EL (cell line): ENCODE measurements at places on chromosomes 1 and 21.

- no peak for DNase-seq
These were observed 59.5 kb downstream of the KLHDC7A start for GRCh38 chr1:18540136-18540765.

DNA sequence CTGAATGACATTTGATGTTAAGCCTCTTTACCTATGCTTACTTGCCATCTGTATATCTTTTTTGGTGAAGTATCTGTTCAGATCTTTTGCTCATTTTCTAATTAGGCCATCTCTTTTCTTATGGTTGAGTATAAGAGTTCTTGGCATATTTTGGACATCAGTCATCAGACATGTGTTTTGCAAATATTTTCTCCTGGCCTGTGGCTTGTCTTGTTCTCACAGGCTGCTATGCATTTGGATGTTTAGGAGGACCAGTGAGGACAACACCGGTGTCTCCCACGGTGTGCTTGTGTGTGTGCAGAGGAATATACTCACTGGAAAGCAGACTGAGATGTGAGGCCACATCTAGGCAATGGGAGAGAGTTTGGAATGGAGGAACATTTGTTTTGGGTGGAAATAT lies 87.1 kb upstream of the LYST start:
- DNase-seq, result peak; percentile 88

GRCh38 chr1:63935553-63935952 lies 161.7 kb downstream of the ROR1 start:
- no peak for DNase-seq

DNA sequence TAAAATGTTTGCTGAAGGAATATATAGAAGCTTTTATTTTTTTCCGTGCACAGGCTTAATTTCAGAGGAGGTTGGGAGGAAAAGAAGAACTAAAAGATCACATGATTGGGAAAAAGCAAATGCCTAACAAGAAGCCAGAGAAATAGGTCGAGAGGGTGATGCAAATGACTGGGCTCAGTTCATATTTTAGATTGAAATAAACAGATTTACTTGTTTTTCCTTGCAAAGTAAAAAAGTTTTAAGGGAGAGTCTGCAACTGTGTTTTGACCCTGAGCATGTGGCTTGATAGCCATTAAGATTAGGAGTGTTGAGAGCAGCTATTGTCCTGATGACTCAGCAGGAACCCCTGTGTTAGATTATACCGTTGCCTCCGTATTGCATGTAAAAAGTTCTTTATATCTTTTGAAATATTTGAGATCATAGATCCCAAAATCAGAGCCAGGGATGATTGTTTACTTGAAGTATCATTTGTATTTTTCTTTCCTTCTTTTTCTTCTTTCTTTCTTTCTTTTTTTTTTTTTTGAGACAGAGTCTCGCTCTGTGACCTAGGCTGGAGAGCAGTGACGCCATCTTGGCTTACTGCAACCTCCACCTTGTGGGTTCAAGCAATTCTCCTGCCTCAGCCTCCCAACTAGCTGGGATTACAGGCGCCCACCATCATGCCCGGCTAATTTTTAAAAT lies 20.2 kb downstream of the CLIC4 start:
- peak; percentile 63 for DNase-seq

GRCh38 chr1:59409549-59409948 lies 112.7 kb downstream of the FGGY start:
- no peak for DNase-seq

- no peak for DNase-seq
These were observed 56.8 kb downstream of the GLIS1 start for GRCh38 chr1:53681977-53682685.

DNA sequence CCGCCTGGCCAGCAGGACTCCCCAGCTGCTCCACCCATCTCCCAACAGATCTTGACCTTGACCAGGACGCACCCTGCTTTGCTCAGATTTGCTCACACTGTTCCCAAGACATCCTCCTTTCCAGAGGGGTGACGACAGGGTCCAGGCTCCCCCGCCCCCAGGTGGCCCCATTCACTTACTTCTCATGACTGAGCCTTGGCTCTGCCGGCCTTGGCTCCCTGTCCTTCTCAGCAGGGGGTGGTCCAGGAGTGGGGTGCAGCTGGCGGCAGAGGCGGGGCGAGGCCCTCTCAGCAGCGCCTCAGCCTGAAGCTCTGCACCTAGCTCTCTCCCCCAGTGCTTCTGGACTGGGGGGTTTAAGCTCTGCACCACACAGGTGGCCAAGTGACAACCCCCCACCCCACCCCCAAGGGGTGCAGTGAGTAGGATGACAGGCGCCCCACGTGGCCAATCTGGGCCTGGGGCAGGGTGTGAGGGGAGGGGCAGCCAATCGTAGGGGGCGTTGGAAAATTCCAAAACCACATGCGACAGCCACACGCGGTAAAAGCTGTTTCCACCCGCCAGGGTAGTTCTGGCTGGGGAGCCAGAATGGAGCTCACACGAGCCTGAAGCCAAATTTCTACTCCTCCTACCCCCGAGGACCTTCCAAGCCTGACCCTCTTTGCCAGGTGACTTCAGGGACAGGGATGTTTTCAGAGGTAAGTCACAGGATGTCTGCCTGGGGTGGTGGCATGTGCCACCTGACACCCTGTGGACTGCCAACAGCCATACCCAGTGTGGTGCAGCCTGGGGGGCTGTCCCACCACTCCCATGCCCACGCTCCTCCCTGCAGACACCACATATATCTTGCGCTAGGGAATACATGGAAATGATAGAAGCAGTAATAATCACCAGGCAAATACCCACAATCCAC lies 5.6 kb downstream of the RORC start:
- DNase-seq, result no peak

GRCh38 chr1:173360487-173361063 lies 116.6 kb upstream of the PRDX6 start:
- no peak for DNase-seq

GRCh38 chr1:155277902-155278688 lies 832 bp downstream of the HCN3 start:
- DNase-seq, result peak; percentile 30

DNA sequence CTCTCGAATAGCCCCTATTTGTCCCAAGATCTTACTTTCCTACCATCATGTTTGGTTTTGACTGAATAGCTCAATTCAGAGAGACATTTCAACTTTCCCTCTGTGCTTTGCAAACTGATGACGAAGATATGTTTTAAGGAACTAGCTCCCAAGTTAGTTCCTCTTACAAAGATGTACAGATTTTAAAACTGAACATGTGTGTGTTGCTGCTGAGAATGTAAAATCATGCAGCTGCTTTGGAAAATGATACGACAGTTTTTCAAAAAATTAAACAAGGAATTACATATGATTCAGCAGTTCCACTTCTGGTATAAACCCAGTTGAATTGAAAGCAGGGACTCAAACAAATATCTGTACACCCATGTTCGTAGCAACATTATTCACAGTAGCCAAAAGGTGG lies 33.6 kb downstream of the KIF26B start:
- DNase-seq, result no peak

DNA sequence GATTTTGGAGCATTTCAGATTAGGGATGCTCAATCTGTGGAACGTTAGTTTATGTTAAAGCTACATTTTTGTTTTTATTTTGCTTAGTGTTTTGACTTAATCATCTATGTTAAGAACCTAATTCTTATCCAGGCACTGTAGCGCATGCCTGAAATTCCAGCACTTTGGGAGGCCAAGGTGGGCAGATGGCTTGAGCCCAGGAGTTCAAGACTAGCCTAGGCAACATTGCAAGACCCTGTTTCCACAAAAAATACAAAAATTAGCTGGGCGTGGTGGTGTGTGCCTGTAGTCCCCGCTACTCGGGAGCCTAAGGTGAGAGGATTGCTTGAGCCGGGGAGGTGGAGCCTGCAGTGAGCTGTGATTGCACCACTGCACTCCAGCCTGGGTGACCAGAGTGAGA lies 23.4 kb downstream of the FNBP1L start:
- no peak for DNase-seq

GRCh38 chr1:61301824-61302657 lies 219.7 kb downstream of the NFIA start:
- peak; percentile 35 for DNase-seq

DNA sequence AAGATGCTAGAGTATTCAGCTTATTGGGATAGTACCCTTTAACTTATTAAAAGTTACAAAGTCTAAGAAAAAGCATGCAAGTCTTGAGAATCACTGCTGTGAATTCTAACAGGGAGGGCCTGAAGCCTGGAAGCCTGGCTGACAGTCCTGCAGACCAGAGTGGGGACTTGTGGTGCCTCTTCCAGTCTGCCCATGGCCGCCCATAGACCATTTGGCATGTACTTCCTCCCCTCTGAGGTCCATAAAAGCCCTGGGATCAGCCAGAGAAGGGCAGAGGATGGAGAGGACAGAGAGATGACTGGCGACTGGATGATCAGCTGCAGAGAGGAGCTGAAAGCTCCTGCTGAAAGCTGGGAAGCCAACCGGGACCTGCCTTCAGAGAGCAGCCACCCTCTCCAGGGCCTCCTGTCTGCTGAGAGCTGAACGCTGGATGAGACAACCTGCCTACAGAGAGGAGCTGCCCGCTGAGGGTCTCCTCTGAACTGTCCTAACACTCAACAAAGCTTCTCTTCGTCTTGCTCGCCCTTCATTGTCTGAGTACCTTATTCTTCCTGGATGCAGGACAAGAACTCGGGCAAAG lies 12.5 kb upstream of the SLC1A7 start:
- no peak for DNase-seq

DNA sequence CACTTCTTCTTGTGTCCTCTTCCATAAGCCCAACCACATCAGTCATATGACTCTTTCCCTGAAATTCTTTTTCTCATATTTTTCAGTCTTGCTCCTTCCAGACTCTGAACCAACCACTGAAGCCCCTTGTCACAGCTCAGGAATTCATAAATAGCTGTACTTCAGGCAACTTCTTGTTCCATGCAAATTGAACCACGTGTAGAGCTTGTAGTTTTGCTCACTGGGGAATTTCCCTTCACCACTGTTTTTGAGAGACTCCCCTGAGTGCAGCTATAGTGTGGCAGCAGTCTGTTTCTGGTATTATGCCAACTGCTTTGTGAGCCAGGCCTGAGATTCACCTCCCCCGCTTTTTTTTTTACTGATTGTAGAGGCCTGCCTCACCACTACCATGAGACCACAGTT lies 150.3 kb upstream of the SPAG17 start:
- peak; percentile 82 for DNase-seq

- DNase-seq, result no peak
These were observed 52.0 kb upstream of the KCNA3 start for GRCh38 chr1:110726755-110727154.

GRCh38 chr1:208438112-208438699 lies 194.0 kb upstream of the PLXNA2 start:
- DNase-seq, result no peak

DNA sequence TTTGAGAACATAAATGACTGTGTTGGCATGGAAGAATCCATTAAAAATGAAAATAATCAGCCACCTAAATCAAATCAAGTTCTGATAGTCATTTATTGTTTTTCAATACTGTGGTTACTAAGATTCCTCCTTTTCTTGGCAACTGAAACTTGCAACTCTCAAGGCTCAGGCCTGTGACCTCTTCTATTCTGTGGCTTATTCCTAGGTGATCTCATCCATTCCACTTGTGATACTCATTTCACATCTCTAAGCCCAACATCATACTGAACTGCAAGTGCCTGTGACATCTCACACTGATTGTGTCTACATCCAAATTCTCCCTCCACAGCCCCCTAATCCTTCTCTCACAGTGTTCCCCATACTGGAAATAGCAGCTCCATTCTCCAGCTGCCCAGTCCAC lies 4.8 kb upstream of the ST6GALNAC5 start:
- DNase-seq, result peak; percentile 92

DNA sequence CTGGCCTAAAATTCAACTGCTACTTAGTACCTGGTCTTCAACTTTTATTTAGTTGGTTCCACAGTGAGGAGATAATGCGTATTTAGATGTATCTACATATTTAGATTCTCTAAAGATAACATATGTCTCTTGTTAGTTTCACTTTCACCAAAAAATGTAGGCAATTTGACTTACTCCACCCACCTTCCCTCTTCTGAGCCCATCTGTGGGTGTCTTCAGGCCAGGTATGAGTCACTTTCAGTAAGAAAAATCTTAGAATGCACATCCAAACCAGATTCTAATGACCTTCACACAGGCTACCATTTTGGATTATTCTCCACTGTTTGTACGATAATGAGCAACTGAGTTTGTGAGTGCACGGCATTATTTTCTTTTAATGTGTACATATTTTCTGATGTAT lies 501.7 kb downstream of the NEGR1 start:
- peak; percentile 29 for DNase-seq

DNA sequence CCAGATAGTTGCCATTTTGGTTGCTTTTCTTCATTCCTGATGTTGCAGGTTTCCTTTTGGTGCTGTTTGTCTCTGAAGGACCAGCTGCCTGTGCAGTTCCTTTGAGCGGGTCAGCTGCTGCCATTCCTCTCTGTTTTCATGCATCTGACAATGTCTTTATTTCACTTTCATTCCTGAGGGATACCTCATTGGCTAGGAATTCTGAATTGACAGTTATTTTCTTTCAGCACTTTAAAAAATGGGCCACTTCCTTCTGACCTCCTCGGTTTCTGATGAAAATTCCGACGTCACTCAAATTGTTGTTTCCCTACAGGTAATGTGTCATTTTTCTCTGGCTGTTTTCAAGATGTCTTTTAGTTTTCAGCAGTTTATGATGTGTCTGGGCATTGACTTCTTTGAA lies 24.8 kb downstream of the CCSAP start:
- peak; percentile 54 for DNase-seq

DNA sequence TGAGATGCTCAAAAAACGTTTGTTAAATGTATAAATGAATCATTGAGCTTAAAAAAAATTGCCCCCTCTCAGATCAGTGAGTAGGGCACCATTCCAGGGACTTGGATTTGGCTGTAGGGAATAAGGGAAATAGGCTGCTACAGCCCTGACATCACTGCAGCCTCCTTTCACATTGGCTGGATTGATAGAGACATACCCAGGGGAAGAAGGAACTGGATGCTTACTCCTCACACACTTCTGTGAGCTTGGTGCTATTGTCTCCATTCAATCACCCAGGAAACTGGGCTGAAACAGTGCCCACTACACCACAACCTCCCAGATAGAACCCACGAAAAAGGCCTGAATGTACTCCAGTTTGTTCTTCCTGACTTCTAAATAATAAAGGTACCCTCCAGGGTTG lies 87.2 kb downstream of the TGFBR3 start:
- no peak for DNase-seq

DNA sequence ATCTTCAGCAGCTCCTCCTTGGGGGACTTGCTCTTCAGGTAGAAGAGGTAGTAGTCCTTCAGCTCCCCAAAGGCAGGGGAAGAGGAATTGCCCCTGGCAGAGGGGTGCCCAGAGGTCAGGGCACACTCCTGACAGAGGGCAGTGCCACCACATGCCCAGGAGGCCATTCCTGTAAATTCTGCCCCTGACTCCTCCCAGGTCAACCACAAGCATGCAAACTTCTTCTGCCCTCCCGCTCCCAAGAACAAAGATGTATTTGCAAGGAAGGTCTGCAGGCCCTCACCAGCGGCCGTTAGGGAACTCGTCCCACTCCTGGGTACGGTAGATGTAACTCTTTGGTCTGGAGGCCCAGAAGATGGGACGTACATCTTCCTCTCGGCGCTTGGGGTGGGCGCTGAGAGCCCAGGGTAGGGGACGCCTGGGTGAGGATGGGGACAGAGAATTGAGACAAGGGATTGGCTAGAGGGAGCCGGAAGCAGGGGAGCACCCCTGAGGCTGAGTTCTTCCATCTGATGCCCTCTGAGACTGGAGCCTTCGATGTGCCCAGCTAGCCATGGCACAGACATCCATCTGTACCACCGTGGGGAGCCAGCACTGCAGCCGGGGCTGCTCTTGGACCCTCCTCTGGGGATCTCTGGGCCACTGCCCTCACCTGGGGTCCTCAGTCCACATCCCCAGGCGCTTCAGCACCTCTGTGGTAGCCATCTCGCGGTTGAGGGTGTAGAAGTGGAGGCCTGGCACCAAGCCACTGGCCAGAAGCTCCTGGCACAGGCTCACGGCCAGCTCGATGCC lies 11.1 kb downstream of the MTHFR start:
- no peak for DNase-seq

GRCh38 chr21:21309510-21309909 lies 311.3 kb downstream of the NCAM2 start:
- no peak for DNase-seq
